GM12864 (cell line): ENCODE measurements at places on chromosomes 6 and 20.

- no peak for DNase-seq
These were observed 18.9 kb upstream of the TRAF3IP2 start for GRCh38 chr6:111624401-111625098.

DNA sequence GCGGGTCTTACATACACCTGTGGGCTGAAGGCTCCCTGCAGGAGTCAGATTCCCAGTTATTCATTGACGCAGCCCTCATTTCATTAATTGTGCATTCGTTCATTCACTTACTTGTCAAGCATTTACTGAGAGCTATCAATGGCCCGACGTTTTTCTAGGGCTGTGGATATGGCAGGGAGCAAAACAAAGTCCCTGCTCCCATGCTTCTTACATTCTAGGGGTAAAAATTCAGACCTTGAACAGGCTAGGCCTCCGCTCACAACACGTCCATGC lies 369 bp upstream of the NSFL1C start:
- no peak for DNase-seq

GRCh38 chr6:85015396-85015990 lies 251.1 kb upstream of the TBX18 start:
- DNase-seq = no peak

DNA sequence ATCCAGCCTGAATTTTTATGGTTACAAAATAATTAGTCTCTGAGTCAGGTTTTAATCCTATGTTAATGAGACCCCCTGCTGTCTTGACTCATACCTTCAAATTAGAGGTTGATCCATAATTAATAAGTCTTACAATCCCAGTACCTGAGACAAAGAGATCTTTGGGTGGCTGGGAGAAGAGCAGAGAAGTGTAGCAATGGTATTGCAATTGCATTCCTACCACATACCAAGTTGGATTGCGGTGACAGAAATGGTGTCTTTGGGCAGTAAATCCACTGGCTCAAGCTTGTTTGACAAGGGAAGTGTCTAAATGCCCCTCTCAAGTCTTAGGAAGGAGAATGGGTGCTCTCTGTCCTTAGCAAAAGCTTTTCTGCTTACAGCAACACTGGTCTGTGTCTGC lies 150.4 kb downstream of the BTBD3 start:
- no peak for DNase-seq

- no peak for DNase-seq
These were observed 106.8 kb downstream of the GJA10 start for GRCh38 chr6:90000864-90001731.

- no peak for DNase-seq
These were observed 24.2 kb downstream of the POFUT1 start for GRCh38 chr20:32231847-32232246.

DNA sequence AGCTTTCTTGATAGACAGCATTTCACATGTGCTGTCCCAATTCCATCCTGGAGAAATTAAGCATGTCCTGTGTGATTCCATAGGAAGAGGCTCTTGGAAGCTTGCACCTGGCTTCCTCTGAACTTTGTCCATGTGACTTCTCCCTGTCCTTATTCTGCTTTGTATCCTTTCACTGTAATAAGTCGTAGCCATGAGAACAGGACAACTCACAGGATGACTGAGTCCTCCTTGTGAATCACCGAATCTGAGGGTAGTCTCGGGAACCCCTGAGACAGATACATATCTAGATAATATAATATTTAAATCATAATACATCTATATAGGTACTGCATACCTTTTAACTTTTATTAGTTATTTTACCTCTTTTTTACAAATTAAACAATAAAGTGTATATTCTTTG lies 156.7 kb upstream of the THEMIS start:
- DNase-seq = no peak

GRCh38 chr6:41626917-41627316 lies 11.4 kb upstream of the MDFI start:
- DNase-seq = no peak

GRCh38 chr6:157203764-157204163 lies 119.6 kb downstream of the TMEM242 start:
- no peak for DNase-seq

- DNase-seq = no peak
These were observed 523 bp downstream of the MRPS10 start for GRCh38 chr6:42217157-42217518.

DNA sequence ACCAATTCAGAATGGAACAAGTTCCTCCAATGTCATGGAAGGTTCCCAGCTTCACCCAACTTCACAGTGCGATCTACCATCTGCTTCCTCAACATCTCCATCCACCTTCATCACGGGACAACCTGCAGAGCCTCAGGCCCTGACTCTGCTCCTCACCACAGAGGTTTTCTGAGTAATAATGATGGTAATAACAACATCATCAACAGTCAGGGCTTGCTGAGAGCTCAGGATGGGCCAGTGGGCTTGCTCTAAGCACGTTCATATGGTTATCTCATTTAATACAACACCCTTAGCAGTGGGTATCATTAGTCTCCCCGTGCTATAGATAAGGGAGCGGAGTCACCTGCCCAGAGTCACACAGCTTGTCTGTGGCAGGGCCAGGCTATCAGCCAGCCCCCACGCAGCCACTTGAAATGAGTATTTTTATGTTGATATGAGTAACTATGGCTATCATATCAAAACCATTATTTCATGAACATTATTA lies 38.6 kb downstream of the PREX1 start:
- no peak for DNase-seq

GRCh38 chr6:55474382-55474781 lies 104.6 kb downstream of the HMGCLL1 start:
- DNase-seq = no peak

DNA sequence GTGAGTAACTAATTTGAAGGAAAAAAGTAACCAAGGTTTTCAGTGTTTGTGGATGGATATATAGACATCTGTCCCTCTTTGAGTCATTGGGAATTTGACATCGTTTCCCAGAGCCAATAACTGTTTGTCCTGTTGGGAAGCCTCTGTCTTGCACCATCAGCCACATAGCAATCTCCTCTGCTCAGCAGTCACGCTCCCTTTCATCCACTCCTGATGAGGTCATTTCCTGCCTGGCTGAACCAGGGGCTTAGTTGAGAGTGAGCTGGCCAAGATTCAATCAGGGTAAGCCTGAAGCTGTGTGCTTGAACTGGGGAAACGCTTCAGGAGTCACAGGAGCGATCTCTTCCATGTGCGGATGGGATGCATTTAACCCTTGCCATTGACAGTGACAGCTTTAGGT lies 121.5 kb upstream of the FOXQ1 start:
- no peak for DNase-seq

GRCh38 chr6:166467436-166468000 lies 84.8 kb upstream of the MPC1 start:
- DNase-seq = no peak

- DNase-seq = no peak
These were observed 25.9 kb downstream of the TBC1D20 start for GRCh38 chr20:436476-436875.

GRCh38 chr6:52304983-52305390 lies 20.4 kb upstream of the MCM3 start:
- no peak for DNase-seq

- DNase-seq = no peak
These were observed 6.0 kb downstream of the L3MBTL1 start for GRCh38 chr20:43513372-43513930.

- no peak for DNase-seq
These were observed 217.3 kb downstream of the TBXT start for GRCh38 chr6:165950316-165950715.

DNA sequence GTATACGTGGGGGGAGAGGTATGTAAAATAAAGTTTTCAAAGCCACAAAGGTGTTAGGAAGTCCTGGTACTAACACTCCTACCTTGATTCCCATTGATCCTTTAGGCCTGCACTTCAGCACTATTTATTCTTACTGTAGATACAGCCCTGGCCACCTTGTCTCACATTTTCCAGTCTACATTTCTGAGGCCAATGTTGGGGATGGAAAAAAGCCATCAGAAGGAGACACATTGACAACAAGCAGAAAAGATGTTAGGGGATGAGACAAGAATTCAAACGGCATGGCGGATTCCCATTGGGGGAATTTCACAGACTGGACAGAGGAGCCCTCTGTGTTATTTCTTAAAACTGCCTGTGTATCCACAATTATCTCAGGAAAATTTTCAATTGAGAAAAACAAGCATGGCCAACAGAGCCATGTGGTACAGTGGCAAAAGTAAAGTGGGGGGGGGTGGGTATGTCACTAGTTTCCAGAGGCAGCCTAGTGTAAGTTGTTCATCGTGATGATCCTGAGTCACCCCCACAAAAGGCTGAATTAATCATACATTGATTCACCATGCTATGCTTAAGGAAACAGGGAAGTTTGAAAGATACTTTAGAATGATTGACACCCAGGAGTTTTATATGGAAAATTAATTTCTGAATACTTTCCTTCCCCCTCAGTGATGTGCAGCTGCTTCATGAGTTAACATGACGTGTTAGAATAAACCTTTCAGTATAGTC lies 40.5 kb downstream of the RREB1 start:
- DNase-seq = no peak

DNA sequence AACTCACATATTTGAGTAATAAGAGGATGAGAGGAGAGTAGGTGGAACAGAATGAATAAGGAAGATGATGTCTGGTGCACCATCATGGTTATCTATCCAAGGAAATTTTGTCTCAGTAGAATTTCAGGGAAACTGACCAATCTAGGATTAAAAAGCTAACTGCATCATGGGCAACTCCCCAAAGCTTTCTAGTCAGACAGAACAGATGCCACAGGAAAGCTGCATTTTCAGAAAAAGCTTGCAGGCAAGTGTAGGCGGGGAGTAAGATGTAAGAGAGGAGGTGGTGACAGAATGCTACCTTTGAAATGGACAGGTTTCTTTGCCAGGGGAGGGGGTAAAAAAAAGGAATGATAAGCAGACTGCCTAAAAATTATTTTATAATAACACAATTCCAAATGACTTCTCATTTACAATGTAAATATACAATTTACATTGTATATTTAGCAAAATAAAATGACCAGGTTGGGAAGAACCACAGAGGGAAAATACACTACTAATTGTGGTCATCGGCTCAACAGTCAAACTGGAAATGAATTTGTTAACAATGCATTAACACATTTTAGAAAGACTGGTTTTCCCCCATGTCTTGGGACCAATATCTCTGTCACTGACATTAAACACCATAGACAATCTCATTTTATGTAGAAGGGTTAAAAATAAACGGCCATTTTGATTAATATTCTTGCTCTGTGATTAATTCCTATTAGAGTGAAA lies 15.1 kb downstream of the NHSL1 start:
- DNase-seq = no peak

- DNase-seq = no peak
These were observed 143.7 kb upstream of the PTPN1 start for GRCh38 chr20:50366270-50367103.

- DNase-seq = no peak
These were observed 45.8 kb upstream of the SCML4 start for GRCh38 chr6:107869871-107870270.

DNA sequence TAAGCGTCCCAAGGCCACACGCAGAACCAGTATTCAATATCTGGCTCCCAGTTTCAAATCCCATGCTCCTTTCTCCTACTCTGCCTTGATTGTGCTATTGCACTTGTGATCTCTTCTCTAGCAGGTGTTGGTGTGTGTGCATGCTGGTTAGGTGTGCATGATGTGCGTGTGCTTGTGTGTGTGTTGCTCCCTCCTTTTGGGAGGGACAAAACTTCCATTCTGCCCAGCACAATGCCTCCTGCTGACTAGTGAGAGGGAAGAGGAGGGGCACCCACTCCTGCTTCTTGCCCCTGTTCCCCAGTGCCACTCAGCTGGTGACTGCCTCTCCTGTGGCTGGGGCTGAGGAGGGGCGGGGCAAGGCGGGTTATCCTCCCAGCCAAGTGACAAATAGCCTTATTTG lies 19.7 kb downstream of the CD40 start:
- no peak for DNase-seq

GRCh38 chr6:48916607-48917006 lies 546.4 kb downstream of the MMUT start:
- DNase-seq = no peak

DNA sequence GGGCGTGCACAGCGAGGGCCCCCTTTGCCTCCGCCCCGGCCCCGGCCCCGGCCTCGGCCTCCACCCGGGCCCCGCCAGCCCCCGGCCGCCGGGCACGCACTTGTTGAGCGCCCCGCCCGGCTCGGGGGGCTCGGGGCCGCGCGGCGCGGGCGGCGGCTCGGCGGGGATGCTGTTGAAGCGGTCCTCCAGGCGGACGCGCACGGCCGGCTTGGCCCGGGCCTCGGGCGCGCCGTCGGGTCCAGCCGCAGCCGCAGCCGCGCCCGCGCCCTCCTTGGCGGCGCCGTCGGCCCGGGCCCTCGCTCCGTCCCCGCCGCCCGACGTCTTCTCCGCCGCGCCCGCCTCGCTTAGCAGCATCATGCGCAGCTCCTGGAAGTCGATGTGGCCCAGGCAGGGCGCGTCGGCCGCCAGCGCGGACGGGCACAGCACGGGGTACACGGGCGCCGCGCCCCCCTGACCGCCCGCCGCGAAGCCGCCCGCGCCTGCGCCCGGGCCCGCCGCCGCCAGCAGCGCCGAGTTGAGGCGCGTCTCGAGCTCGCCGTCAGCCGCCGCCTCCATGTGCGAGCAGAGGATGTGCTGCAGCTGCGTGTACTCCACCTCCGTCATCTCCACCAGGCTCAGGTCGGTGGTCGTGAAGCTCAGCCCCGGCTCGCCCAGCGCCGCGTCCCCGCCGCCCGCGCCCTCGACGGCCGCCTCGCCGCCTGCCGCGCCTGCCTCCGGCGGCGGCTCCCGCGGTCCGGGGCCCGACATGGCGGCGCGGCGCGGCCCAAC lies 514 bp downstream of the TCFL5 start:
- no peak for DNase-seq

- DNase-seq = no peak
These were observed 257.7 kb upstream of the NT5E start for GRCh38 chr6:85192186-85192585.

DNA sequence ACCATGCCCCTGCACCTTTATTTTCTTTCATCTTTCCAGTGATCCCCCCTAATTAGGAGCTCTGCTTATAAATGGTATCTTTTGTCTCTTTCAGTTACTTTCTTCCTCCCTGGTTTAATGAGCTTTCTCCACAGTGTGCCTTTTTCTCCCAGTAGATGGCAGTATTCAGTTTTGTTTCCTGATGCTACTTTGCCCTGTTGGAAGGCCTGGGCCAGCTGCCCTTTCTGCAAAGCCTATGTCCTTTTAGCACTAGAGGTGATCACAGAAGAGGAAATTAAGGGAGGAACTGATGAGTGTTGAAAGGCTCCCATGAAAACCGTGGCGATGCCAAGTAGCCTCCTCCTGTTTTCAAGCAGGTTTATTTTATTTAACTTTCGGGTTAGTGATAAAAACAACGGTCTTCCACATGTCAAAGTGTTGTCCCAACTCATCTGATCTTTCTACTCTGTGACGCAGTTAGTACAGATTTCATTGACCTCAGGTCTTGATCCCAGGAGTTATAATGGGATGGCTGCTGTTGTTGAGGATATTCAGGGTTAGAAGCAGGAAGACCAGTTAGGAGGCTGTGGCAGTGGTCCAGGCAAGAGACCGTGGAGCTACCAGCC lies 184.2 kb upstream of the BMP2 start:
- no peak for DNase-seq

DNA sequence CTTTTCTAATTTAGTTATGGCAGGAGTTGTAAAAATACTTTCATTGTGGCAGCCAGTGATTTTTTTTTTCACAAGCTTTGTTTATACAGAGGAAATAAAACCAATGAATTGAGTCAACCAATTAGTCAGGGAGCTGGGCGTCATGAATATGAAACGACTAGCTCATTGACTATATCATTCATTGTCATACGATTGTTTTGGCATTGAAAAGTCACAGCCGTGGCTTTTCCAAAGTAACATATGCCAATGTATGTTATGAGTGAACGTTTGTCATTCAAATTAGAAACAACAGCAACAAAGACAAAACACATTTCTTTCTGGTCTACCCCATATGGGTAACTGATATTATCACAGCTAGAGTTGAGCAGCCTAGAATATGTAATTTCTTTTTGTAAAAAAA lies 810.6 kb downstream of the EPHA7 start:
- no peak for DNase-seq
